ENCODE measurements at places on chromosomes 4 and X.

GRCh38 chr4:186592966-186593586, 37.7 kb upstream of the MTNR1A start:
- no peak for DNase-seq

GRCh38 chrX:19630228-19630627, 114.9 kb upstream of the MAP3K15 start:
- no peak for DNase-seq

GRCh38 chrX:109830157-109830703, 97.2 kb upstream of the ACSL4 start:
- DNase-seq: no peak

DNA sequence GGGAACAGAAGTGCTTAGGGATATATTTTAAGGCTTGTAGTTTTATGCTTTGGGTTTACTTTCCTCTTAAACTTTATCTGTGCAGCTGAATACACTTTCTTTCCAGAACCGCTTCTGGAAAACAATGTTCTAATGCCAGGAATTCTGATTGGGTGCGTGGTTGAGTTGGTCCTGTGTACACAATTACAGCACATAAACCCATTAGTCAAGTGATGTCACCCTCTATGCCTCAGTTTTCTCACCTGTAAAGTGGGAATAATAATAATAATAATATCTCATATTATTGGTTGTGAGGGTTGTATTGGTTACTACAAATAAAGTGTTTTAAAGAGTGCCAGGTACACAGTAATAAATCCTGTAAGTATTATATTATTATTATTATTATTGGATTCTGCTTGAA, 129.2 kb downstream of the MID1IP1 start:
- no peak for DNase-seq

- DNase-seq: peak; percentile 20
Measured at GRCh38 chr4:149370785-149371420, 444.7 kb downstream of the IQCM start.

DNA sequence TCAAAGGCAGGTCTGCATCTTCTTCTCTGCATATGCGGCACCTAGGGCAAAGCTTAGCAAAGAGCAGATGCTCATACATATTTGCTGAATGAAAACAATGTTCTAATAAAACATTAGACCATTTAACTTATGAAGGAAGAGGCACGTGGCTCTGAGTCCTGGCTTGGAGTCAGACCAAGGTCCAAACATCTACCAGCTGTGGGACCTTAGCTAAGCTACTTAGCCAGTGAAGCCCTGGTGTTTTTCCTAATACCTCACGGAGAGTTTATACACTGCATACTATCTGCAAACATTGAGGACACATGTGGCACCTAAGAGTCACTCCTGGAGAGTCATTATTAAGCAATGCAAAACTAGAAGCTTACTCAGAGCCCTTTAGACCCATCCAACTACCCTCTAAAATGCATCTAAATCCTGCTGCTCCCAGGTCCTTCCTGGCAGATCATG, 9.0 kb downstream of the PDGFC start:
- no peak for DNase-seq

DNA sequence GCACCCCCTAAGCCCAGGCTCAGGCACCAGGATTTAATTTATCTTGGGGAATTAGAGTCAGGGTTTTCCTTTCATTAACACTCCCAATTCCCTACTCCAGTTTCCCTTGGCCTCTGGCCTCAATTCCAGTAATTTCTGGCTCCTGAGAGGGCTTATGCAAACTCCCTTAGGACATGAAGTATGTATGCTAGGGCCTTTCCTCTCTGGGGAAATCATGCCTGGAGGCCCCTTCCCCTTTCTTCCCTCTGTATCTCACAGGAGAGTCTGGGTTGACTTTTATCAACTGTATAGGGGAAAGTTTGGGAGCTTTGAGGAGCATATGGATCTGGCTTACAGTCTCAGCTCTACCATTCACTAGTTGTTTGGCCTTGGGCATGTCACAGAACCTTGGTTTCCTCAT, 169.5 kb downstream of the SHROOM4 start:
- DNase-seq: no peak
